ENCODE measurements at places on chromosomes 3 and 15.

GRCh38 chr3:195800240-195800639 is 11.5 kb downstream of the MUC4 start:
- no peak for DNase-seq

- DNase-seq, result no peak
Measured at GRCh38 chr15:81966631-81967030, 79.2 kb downstream of the MEX3B start.

- DNase-seq, result no peak
Measured at GRCh38 chr15:39344662-39345141, 236.2 kb upstream of the THBS1 start.

DNA sequence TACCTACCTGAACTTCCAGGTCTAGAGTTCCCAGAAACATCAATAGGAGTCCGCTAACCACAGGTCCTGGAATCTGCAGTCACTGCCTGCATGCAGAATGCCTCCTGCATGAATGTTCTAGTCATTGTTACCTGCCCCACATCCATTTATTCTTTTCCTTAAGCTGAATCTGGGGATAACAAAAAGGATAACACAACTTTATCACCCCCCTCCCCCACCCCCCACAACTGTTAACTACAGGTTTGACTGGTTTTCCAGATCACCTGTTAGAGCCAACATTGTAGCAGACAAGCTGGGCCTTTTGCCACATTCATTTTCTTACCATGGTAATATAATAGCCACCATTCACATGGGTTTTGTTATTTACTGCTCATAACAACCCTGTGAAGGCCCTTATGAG is 4.6 kb upstream of the CTSH start:
- no peak for DNase-seq

DNA sequence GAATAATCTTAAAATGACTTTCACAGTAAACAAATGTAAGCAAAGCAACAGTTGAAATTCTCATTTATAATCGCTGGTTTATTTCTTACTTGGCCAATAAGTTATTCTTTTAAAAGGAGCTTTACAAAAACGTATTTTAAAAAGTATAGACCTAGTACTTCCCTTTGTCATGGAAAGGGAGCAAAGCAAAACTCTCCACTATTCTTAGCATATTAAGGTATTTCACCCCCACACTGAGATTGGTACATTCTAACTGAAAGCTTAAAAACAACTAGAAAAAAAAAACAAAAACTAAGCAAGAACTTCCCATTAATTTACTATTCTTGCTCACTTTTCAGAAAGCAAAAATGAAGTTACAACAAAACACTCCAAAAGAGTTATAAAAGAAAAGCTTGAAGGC is 1.5 kb downstream of the ATG3 start:
- no peak for DNase-seq

DNA sequence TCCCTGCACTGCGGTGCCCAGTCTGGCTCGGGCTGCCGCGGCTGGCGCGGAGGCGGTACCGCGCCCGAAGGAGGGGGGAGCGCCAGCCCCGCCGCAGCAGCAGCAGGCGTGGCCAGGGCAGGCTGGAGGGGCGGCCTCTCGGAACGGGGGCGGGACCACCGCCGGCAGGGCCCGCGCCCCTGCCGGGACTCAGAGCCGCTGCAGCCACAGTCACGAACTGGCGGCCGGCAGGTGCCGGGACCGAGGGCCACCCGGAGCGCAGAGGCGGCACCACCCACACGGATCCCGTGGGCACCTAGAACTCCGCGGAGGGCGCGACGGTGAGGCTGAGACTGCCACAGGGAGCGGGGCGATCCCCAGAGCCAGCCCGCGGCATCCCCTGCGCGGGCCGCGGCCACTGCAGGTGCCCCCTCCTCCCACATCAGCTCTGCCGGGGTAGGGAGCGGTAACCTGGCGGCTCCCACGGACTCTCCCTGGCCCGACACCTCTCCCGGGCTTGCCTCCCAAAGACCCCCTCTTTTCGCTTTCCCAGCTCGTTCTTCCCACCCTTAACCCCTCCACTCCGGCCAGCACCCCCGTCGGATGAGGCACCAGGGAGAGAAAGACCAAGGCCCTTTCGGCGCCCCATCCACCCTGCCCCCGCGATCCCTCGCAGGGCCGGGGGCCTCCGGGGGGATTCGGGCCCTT is at the start of gene VWA5B2:
Gene VWA5B2, plus strand, starts transcription at position 192 of the 687 bp plus-strand sequence. CDS start 944 bp downstream, outside the sequence.
- DNase-seq, result peak; percentile 72

- no peak for DNase-seq
Measured at GRCh38 chr15:23514484-23514883, 51.0 kb upstream of the MKRN3 start.

DNA sequence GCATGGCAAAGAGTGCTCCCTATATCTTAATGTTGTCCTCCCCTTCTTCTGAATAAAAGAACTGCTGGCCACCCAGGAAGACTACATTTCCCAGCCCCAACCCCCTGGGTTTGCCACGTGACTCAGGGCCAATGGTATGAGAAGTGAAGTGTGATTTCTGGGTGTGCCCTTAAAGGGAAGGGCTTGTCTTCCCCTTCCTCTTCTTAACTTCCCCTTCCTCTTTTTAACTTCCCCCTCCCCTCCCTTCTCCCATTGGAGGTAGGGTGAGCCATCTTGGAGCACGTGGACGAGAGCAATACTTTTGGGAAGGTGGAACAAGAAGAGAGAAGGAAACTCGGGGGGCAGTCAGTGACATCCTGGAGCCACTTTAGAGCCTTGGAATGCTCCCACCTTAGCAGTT is 6.8 kb upstream of the KBTBD12 start:
- no peak for DNase-seq

GRCh38 chr3:46576879-46577278 is 10.8 kb upstream of the LRRC2 start:
- DNase-seq, result no peak

DNA sequence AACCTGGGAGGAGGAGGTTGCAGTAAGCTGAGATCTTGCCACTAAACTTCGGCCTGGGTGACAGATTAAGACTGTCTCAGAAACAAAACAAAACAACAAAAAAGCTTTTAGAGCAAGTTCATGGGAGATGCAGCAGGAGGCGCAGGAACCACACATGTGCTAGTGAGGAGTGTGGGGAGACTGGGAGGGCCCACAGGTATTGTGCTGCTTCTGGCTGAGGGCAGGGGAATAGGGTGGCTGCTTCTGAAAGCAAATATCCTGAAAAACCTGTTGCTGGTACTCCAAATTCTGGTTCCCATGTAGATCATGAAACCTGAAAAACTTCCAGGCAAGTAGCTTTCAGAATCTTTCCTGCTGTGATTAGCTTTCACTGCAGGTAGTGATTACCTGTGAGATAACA is 22.1 kb downstream of the TYRO3 start:
- DNase-seq, result no peak

DNA sequence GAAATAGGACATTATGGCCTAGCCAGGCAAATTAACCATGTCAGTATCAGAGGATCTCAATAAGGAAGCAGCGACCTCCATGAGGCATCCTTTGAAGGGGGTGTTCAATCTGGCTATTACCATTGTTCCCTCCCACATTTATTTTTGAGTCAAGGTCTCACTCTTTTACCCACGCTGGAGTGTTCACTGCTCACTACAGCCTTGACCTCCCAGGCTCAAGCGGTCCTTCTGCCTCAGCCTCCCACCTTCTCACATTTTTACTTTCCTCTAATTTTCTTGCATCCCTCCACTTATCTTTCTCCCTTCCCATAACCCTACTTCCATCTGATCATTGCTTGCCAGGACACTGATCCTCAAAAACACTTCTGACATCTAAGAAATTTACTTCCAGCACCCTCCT is 654.0 kb upstream of the NR2F2 start:
- DNase-seq, result no peak

GRCh38 chr15:70091726-70092463 is 5.8 kb downstream of the TLE3 start:
- no peak for DNase-seq

DNA sequence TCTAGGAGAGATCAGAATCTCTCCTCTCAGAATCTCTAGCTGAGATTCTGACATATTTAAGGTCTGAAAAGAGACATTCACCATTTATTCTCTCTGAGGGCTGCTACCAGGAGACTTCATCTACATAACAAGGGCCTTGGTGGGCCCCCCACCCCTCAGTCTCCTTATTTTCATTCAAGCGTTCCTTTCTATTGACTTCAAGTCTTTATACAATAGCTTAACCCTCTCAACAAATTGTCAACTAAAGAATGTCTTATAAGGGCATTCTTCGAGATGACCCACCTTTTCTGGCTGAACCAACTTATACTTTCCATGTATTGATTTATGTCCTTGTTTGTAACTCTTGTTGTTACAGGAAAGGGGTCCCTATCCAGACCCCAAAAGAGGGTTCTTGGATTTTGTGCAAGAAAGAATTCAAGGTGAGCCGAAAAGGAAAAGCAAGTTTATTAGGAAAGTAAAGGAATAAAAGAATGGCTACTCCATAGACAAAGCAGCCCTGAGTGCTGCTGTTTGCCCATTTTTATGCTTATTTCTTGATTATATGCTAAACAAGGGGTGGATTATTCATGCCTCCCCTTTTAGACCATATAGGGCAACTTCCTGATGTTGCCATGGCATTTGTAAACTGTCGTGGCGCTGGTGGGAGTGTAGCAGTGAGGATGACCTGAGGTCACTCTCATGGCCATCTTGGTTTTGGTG is 209.5 kb upstream of the ALCAM start:
- no peak for DNase-seq

DNA sequence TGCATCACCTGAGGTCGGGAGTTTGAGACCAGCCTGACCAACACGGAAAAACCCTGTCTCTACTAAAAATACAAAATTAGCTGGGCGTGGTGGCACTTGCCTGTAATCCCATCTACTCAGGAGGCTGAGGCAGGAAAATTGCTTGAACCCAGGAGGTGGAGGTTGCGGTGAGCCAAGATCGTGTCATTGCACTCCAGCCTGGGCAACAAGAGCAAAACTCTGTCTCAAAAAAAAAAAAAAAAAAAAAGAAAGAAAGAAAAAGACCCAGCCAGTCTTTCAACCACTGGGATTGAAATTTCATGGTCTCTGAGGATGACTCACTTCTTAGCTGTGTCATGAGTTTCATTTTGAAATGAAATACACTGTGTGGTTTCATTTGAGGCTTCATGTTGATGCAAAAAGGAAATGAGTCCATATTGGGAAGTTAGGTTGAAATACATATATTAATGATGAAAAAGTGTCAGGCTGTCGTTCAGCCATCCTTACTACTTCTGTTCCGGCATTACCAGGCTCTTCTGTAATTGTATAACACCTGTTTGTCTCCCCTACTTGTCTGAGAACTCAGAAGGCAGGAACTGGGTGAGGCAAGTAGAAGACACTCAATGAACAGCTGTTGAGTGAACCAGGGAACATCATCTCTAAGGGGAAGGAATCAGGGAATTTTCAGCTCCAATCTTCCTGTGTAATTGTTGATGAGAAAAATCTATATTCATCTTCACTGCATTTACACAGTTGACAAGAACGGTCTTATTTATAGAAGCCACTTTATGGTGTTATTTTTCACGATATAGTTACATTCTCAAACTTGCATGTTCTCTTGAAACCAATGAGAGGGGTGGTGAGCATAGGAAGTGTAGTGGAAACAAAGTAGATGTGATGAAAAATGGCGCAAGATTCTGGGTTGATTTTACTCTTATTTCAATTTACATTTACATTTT is 87.4 kb downstream of the NFKBIZ start:
- no peak for DNase-seq
